SJCRH30 (cell line): ENCODE measurements at places on chromosomes 7 and 10.

DNA sequence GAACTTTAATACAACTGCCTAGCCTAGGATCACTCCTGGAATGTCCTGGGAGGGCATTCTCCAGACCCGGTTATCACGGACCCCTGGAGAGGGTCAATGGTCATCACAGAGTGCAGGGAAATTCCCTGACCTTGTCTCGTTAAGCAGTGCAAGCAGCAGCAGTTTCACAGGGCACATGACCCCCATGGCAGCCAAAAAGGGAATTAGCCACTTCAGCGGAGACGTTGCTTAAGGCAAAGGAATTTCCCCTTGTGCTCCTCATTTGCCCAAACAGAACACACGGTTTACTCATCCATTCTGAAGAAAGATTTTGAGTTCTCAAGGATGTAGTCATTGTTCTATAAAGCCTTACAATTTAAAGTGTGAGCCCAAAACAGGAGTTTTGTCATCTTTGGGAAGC lies 260.3 kb downstream of the SNX13 start:
- DNase-seq: no peak

- DNase-seq: no peak
Observed at GRCh38 chr7:42485301-42485766, 248.3 kb upstream of the GLI3 start.

DNA sequence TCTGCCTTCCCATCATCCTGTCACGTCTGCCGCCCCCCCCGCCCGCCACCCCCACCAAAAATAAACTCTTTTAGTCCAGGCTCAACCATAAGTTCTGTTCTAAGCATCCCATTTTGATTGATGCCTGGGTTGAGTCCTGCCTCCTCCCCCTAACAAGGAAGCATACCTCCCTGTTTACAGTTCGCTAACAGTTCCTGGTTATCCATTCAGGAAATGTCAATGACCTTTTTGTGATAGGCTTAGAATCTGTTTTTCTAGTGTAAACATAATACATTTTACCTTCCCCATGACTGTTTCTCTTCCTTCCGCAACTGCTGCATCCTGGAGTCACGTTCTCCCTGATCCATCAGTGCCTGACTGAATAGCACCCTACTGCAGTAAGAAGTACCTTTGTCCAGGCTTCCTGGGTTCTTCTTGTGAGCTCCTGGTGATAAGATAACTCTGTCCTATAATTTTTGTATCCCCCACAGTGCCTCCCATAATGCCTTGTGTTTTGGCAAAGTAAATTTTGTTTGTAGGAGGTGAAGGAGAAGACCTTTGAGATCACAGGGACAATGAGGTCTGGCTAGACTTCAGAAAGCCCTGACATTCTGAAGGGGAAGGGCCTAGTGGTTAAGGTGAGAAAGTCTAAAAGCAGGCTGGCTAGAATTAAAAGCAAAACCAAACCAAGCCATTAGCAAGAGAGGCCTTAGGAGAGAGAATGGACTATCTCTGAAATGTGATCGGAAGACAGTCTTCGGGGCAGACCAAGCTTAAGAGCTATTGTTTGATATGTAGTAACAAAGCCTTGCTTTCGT lies 7.3 kb downstream of the AGFG2 start:
- DNase-seq: no peak

DNA sequence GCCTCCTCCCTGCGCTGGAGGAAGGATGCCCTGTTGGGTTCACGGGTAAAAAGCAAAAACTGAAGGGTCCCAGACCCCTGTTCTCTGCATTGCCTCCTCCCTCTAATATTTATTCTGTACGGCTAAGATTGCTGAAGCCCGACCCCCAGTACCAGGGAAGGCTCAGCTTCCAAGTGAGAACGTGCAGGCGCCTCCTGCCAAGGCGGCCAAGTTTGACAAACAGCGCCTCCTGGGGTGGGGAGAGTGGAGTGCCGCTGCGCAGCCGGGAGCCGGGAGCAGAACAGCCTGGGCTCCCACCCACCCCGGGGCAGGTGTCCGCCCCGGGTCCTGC lies 4.7 kb upstream of the EBF3 start:
- no peak for DNase-seq

DNA sequence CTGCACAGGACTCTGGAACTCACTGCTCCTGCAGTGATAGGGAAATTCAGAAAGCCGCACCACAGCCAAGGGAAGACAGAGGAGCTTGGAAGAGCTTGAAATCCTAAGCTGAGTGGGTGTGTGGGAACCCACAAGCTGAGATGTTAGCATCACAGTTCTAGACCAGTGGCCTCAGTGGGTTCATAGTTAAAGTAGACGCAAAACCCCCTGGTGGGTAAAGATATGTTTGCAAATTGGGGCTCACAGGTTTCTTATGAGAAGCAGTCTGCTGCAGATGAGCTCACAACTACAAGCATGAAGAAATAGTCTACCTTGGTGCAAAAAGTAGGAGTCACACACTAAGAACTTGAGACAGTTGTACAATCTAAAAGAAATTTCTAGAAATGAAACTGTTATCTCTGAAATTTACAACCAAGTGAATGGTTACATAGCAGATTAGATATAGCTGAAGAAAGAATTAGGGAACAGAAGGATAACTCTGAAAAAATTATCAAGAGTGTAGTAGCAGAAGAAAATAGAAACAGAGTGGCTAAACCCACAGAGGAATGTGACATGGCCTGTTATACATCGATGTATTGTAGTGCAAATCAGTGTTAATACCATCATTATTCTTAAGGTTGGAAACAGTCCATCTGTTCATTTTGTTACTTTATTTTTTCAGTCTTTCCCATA lies 77.2 kb downstream of the DYNC2I1 start:
- no peak for DNase-seq

- no peak for DNase-seq
Observed at GRCh38 chr7:127835679-127836078, 183.7 kb downstream of the SND1 start.

GRCh38 chr7:137753948-137754851 lies 92.6 kb downstream of the DGKI start:
- no peak for DNase-seq

DNA sequence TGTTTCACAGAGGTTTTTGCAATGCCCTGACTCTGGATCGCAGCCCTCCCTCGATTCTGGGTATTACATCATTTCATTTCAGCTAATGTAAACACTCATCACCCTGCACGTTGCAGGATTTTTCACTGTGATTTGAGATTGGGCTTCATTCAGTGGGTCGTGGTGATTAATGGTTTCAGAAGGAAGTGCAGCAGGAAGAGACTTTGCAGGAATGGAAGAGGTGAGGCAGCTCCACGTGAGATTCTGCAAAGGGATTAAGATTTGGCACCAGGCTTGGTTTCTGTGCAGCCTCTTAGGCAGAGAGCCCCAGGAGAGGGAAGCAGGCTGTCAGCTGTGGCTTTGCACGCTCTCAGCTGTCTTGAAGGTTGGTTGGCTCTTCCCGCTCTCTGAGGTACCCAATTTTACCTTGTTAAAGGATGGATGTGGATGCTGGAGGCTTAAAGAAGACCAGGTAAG lies 95.2 kb downstream of the PLCE1 start:
- DNase-seq: peak; percentile 32

- DNase-seq: peak; percentile 54
Observed at GRCh38 chr10:103691723-103692435, 163.5 kb downstream of the SH3PXD2A start.

GRCh38 chr10:78165617-78166016 lies 132.0 kb downstream of the RPS24 start:
- no peak for DNase-seq

- no peak for DNase-seq
Observed at GRCh38 chr10:57983281-57983791, 284.4 kb downstream of the IPMK start.

GRCh38 chr10:133308421-133309099 lies at the start of the genes TUBGCP2 and ZNF511:
Gene TUBGCP2 (minus strand): TSS chr10:133308872. CDS start chr10:133302941, 5,931 bp downstream.
Gene ZNF511 (plus strand): TSS chr10:133308914. CDS start chr10:133308944, 30 bp downstream.
- DNase-seq: peak; percentile 73

DNA sequence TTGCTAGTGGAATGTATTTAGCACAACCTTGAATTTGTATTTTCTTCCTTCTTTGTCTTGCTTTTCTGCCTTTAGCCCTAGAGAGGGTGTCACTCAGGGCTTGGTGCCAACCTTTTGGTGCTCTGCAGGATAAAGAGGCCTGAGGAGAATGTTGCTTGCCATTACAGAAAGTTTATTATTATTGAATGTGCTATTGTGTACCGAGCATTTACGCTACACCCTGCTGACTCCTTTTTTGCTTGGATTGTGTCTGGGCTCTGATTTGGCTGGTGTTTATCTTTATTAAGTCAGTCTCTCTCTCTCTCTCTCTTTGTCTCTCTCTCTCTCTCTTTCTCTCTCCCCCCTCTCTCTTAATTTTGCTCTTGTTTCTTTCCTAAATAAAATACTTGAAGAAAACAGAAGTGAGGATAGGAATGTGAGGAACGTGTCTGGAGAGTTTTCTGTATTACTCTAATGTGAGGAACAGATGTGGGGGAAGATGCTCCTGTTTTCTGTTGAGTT lies 284.4 kb upstream of the PHYHIPL start:
- DNase-seq: no peak

- no peak for DNase-seq
Observed at GRCh38 chr10:24968349-24968748, 15.9 kb upstream of the PRTFDC1 start.

GRCh38 chr10:33189363-33189762 lies 145.1 kb downstream of the NRP1 start:
- DNase-seq: no peak

- DNase-seq: peak; percentile 74
Observed at GRCh38 chr7:134890246-134891240, 95.8 kb upstream of the AGBL3 start.

DNA sequence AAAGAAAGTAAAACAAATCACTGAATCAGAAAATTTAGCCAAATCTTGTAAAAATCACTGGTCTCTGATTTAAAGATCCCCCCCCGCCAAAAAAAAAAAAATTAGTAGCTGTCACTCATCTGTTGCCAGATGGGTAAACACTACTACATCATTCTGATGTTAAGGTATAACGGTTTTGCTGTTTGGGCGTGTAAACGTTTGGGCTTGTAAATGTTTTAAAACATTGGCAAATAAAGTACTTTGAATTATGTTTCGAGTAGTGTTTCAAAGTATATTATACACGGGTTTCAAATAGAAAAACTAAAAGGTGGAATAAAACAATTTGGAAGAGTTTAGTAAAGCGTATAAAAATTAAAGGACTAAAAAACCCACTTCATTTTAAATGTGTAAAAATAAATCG lies 1.5 kb downstream of the TMEM229A start:
- no peak for DNase-seq

- DNase-seq: no peak
Observed at GRCh38 chr10:100522107-100522801, 2.6 kb upstream of the SEC31B start.

GRCh38 chr7:156096771-156097538 lies 284.7 kb upstream of the SHH start:
- no peak for DNase-seq

GRCh38 chr7:2202901-2203765 lies 29.6 kb downstream of the MAD1L1 start:
- DNase-seq: no peak

DNA sequence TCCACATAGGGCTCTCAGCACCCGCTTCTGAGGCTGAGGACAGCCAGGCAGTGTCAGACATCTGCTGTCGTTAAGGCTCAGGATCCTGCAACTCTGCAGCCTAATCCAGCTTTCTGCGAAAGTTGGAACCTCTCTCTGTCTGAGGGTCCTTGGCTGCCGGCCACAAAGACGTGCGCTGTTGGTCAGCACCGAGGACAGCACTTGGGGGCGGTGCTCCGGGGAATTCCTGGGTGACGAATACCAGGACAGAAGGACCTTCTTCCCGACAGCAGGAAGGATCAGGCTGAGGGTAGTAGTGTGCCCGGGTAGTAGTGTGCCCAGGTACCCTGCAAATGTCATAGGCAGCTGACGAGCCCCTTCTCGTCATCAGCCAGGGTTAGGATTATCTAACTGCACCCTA lies 16.0 kb upstream of the RASGEF1A start:
- DNase-seq: peak; percentile 18

- DNase-seq: no peak
Observed at GRCh38 chr7:149884016-149884415, 10.2 kb downstream of the ATP6V0E2 start.

DNA sequence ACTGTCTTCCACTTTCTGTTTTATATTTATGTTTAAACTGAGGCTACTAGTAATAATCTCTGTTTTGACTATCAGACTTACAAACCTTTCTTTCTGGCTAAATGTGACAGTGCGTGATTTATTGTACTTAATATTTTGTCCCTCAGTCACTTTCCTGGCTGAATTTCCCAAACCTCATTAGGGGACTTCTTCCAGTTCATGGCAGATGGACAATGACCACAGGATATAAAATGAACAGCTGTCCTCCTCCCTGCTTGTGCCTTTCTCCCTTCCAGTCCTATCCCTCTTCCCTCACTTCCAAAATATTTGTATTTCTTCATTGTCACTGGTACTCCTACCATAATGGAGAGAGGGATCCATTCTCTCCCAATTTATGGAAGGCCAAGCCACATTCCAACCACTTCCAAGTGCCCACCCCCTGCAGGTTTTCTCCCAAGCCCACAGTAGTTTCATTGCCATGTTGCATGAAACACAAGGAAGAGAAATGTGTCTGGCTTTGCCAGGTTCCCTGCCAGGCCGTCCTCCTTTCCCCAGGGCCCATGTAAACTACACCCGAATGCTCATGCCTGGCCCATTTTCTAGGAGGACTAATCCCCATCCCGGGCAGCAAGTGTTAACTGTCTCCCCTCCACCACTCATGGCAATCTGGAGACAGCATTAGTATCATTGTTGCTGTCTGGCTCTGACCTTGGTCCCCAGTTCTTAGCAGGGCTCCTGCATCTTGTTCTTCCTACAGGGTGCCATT lies 269.5 kb upstream of the SLC26A5 start:
- peak; percentile 57 for DNase-seq

GRCh38 chr10:114262496-114262895 lies 23.4 kb downstream of the VWA2 start:
- no peak for DNase-seq

GRCh38 chr10:125171402-125172306 lies 11.3 kb upstream of the CTBP2 start:
- no peak for DNase-seq

- no peak for DNase-seq
Observed at GRCh38 chr10:1126461-1126860, 70.3 kb downstream of the WDR37 start.

- DNase-seq: no peak
Observed at GRCh38 chr10:6221192-6221940, 18.6 kb downstream of the PFKFB3 start.

DNA sequence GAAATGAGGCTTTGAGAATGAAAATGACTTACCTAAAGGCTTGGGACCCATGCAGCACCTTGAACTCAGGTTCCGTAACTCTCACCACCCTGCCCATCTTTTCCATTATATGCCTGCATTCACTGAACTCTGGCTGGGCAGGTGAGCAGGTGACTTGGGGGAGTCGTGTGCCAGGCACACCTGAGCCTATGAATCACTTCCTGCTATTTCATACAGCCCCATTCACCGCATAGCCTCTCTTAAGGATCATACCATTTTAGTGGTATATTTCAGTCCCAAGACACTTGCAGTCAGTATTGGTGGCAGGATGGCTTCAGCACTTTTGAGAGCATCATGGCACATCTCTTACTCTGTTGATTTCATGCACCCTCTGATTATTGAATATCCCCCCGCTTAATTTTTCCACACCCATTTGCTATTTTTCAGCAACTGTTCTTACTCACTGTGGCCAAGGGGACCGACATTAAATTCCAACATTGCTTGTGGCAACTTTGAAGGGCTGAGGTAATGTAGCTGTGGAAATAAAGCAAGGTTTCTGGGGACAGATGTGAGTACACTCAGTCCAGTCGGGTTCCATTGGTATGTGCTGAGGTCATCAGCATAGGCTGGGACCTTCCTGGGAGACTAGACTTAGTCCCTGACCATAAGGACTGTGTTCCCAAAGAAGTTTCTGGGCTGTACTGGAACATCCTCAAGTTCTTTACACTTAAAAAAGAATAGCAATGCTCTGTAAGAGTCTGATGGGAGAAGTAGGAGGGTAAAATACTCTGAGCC lies 39.8 kb upstream of the ZNF438 start:
- peak; percentile 42 for DNase-seq

- no peak for DNase-seq
Observed at GRCh38 chr10:21509341-21510240, 15.9 kb downstream of the SKIDA1 start.
